NCI-H1436 treated with DMSO at 0.1 percent for 48 hours (cell line): ENCODE measurements at places on chromosomes 2 and 18.

GRCh38 chr2:234770031-234770506 is 181.7 kb upstream of the SH3BP4 start:
- DNase-seq = peak; percentile 60

- no peak for DNase-seq
Observed at GRCh38 chr2:69225933-69226332, 161.1 kb downstream of the GFPT1 start.

GRCh38 chr2:146579147-146579930 is 1265.5 kb upstream of the ACVR2A start:
- DNase-seq = no peak

DNA sequence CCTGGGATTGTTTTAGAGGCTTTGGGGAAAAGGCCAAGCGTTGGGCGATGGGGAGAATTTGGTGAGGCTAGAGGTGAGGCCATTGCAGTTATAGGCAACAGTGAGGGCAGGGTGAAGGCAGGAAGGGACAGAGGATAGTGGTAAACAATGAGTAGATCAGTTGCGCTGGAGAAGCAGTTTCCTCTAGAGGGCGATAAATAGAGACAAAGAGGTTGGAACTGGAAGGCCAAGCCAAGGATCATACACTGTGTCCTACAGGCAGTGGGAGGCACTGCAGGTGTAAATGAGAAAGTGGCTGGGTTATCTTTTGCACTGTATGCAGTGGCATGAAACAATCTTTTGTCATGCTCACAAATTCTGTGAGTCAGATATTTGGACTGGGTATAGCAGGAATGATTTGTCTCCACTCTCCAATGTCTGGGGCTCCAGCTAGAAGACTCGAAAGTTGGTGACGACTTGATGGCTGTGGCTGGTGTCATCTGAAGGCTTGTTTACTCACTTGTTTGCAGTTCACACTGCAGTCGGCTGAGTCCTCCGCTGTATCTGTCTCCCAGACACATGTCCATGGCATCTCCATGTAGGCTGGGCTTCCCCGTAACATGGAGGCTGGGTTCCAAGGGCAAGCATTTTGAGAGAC is 82.1 kb downstream of the TNP1 start:
- peak; percentile 41 for DNase-seq

- DNase-seq = no peak
Observed at GRCh38 chr2:61456070-61456745, 14.7 kb downstream of the USP34 start.

GRCh38 chr18:848062-848861 is 36.2 kb upstream of the YES1 start:
- no peak for DNase-seq

DNA sequence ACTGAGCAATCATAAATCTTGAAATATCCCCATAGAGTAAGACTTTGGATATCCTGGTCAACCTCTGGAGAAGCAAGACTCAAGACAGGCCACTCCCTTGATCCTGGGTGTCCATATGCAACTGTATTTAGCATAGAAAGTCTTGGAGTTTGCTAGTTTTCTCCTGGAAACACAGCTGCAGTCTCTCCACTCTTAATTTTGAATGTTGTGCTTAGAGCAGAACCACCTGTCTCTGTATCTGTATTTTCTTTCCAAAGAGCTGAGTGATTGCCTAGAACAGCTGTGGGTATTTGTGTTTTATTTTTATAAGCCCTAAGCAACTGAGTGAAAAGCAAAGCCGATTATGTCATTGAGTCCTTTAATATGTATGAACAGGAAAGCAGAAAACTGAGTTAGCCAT is 64.1 kb upstream of the ADAM23 start:
- DNase-seq = no peak
